Activated CD4-positive, alpha-beta T cell treated with anti-CD3 and anti-CD28 coated beads, Interleukin-2, amount 50 U/mL, for 48 hours (primary cell): ENCODE measurements at places on chromosomes 3 and 15.

GRCh38 chr3:126960604-126960995 is 22.3 kb upstream of the PLXNA1 start:
- no peak for DNase-seq

- no peak for DNase-seq
Measured at GRCh38 chr15:23572844-23573243, 7.4 kb downstream of the MKRN3 start.

DNA sequence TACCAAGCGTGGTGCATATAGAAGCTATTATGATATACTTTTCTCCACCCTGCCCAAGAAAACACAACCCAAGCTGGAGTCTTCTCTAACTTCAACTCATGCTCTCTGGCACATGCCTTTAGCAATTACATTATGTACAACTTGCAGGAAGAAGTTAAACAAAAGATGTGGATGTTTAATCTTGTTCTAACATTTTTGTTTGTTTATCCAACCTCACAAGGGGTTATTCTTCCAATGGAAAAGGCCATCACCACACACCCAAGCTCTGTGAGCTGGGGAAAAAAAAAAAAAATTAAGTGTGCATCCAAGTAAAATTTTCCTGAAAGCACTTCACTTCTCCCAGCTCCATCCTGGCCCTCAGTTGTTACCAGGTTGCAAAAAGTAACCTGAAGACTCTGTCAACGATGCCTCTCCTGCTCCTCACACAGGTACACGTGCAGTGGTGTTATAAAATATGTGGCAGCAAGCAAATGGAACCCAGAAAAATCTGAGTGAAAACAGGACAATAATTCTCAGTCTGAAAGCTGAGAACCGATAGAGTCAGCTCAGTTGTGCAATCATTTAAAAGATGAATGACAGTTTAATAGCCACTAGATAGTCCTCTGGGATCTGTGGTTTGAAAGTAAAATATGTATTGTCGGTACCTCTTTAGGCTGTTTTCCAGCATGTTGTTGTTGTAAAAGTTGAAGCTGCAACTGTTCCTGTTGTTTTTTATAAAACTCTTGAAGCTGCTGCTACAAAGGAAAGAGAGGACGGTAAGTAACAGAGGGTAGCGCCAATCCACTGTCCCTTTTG is 531.4 kb downstream of the FOXP1 start:
- no peak for DNase-seq

GRCh38 chr15:99058421-99058870 is 46.4 kb upstream of the SYNM start:
- no peak for DNase-seq

- no peak for DNase-seq
Measured at GRCh38 chr3:6807967-6808588, 52.8 kb upstream of the GRM7 start.

- no peak for DNase-seq
Measured at GRCh38 chr3:127164615-127165014, 28.3 kb upstream of the PRR23E start.

- no peak for DNase-seq
Measured at GRCh38 chr3:69292185-69292584, 93.7 kb downstream of the FRMD4B start.

GRCh38 chr3:195796795-195797194 is 14.9 kb downstream of the MUC4 start:
- no peak for DNase-seq

GRCh38 chr3:182487143-182487542 is 306.2 kb upstream of the ATP11B start:
- DNase-seq = no peak

GRCh38 chr3:111762537-111762936 is 96.5 kb upstream of the PHLDB2 start:
- no peak for DNase-seq

- DNase-seq = no peak
Measured at GRCh38 chr15:92595506-92596381, 59.8 kb downstream of the FAM174B start.

DNA sequence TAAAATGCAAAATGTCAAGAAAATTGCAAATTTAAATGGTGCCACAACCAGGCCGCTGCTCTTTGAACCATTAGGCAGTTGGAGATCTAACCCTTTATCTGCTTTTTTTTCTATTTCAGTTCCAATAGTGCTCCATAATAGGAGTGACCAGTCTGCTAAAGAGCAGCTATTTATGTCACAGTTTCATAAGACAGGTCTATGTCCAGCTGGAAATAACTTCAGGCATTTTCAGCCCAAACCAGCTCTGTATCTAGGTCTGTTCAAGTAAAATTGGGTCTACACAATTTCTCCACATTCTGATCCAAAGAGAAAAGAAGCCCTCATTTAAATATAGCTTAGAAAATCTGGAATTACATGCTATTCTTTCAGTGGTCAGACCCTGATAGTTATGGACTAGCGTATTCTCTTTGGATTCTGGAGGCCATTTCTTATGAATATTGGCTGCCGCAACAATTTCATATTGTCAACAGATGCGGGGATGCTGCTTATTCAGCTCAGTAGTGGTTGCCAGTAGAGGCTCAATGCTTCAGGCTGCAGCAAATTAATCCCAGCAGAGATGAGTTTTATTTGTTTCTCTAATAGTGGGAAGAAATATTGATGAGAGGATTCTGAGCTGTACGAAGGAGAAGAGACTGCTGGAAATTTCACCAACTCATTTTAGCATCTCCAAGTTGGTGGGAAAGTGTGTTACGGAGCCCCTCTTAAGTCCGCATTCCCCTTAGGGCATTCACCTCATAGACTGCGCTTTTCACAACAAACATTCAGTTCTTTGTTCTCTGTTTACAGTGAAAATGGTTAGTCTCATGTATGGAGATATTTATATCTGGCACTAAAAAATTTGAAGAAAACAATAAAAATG is 887.0 kb downstream of the ROBO1 start:
- no peak for DNase-seq

GRCh38 chr3:187186801-187187421 is 10.4 kb upstream of the RTP1 start:
- no peak for DNase-seq

DNA sequence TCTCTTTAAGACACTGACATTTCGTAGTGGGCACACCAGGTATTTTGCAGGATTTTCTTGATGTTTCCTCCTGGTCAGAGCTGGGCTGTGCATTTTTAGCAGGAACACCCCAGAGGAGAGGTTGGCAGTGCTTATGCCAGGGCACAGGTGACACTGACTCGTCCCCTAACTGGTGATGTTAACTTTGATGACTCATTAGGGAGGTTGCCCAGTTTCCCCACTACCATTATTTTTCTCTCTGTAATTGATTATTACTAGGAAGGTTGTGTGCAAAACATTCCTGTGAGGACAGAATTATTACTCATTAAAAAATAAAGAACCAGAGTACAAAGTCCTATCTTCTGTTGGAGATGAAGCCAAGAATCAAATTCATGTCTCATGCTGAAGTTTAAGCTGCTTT is 394.5 kb downstream of the GABRG3 start:
- DNase-seq = no peak

DNA sequence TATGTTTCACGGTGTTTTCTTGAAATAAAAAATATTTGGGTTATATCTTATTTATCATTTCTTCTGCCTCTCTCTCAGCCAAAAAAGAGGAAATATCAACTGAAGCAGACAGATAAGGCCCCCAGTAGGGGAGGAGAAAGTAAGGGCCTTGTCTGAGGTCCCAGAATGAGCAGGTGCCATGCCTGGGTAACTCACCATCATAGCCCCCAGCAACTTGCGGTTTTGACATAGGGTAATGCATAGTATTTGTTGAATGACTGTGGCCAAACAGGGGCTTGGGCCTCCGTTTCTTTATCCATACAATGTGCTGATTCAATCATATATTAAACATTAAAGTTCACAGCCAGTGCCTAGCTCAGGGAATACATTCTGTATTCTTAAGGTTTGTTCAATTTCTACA is 119.6 kb downstream of the ABI3BP start:
- DNase-seq = no peak

DNA sequence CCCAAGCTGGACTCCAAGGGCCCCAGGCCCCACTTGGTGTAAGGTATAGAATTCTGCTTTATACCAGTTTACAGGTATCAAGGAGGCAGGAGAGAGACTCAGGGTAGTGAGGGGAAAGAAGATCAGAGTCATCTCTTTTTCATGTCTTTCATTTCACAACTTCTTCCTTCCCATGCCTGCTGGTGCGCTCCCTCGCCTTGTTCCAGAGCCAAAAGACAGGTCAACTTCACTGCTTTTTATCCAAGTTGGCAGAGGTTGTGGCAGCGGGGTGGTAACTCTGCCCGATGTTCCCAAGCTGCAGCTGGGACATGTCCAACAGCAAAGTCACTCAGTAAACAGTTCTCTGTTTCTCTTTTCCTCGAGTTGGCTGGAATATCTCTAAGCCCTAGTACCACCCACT is 86.3 kb upstream of the TCF12 start:
- no peak for DNase-seq

DNA sequence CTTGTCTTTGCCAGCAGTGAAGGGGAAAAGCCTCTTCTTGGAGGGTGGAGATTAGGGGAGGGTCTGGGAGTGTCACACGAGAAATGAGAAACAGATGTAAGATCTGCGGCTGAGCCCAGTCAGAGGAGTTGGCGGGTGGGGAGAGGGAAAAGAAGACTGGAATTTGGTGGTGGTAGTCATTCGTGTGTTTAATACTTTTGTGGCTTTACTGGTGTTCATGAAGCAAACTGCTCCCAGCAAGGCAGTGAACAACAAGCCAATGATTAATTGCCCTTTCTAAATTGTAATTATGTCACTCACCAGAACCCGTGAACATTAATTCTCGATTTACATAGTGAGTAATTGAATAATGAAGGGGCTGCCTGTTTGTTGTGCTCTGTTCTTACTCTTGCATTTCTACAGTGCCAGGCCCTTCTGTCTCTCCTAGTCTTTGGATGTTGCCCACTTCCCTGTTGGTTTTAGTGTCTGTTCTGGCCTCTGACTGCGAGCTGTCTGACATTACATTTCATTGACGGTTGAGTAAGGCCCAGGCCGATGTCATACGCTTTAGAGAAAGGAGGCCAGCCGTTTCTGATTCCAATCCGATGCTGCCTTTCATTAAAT is 78.0 kb downstream of the CHCHD6 start:
- no peak for DNase-seq
